ENCODE measurements at places on chromosomes 7 and 10.

GRCh38 chr7:75055830-75056772, 17.5 kb downstream of the RCC1L start:
- DNase-seq: no peak

- no peak for DNase-seq
These were observed 103.2 kb downstream of the MAD1L1 start for GRCh38 chr7:2129323-2130095.

- no peak for DNase-seq
These were observed 28.6 kb downstream of the ST7 start for GRCh38 chr7:116981939-116982338.

DNA sequence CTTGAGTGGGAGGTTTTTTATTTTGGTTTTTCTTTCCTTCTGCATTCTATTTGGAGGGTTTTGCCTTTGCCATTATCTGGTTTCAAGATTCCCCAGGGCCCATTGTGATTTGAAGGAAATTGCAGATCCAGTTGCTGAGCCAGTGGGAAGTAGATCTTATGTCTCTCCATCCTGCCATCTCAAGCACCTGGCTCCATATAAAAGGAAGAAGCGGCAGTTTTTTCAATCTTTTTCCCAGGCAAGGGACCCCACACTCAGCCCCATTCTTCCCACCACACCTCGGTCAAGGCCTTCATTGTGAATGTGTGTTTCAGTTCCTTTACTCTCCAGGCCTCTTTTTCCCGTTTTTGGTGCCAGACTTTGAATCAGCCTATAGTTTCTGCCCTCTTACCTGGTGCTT, 95.8 kb downstream of the MYO3A start:
- no peak for DNase-seq

DNA sequence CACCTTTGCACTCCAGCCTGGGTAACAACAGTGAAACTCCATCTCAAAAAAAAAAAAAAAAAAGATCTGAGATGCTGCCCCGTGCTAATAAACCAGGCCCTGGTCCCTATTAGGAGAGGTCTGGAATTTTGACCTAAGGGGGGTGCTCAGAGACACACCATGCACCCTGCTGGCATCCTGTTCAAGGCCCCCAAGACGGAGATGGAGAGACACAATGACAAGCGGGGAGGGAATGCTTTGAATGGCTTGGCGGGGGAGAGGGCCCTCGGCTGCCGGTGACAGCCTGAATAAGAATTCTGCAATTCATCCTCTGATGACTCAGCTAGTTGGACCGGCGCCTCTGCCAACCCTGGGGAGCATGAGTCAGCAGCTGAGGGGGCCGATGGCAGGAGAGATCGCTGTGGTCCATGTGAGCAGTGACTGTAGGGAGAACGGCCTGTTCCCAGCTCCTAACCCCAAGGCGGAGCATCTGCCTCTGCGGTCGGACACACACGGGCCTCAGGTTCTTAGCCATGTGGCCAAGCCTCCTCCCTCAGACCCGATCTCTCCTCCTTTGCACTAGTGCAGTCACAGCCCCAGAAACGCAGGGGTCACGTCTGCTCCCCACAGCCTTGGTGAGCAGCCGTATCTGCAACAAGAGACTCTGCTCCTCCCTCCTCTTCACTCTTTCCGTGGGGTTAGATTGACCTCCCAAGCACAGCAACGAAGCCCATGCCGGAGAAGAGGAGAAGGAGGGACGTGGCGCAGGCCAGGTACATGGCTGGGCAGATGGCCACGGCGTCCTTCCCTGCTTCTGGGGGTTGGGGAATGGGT, 14.9 kb downstream of the TRIM56 start:
- peak; percentile 14 for DNase-seq

DNA sequence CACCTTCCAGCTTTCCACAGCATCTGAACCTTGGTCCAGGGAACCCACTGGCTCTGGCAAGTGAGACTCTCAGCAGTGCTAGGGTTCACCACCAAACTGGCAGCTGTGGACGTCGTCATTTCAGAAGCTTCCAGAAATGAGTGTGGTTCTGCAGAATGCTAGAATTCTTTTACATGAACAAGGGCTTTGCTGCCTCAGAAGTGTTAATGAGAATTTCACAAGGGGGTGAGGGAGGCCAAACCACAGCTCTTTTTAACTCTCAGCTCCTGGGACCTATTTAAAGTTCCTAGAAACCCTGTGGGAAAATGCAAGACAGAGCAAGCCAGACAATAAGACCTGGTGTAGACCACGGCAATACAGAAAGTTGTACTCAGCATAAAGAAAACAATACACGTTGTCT, 129.3 kb upstream of the BET1 start:
- no peak for DNase-seq

DNA sequence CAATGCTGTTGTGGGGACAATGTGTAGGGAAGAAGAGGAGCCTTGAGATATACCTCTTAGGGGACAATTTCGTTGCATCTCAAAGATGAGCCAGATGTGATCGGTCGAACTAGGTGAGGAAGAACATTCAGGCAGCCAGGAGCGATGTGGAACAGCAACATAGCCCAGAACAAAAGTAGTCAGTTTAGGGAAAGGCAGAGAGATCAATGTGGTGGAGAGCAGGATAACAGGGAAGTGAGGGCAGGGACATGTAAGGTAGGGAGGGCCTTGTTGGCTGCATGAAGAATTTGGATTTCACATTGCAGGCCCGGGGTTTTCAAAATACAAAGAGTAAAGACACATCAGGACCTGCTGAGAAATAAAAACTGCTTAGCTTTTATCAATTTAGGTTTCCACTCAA, 29.1 kb upstream of the MACC1 start:
- no peak for DNase-seq

- DNase-seq: no peak
These were observed 76.1 kb downstream of the BICC1 start for GRCh38 chr10:58588673-58589265.

DNA sequence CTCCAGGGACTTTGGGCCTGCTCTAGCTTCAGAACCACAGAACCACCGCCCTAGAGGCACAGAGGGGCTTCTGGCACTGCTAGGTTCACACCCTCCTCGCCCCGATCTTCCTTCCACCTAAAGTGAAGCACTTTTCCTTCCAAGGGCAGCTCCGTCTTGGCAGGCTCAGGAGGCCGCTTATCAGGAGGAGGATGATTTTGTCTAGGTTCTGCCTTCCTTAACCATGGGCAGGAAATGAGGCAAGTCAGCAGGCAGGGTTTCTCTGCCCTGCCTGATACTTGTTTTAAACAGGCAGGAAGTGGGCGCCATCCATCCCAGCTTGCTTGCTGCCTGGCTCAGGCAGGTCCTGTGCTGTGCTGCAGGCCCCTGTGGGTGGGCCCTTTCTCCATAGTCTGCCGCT, 8.3 kb upstream of the ATP6V0E2 start:
- no peak for DNase-seq

DNA sequence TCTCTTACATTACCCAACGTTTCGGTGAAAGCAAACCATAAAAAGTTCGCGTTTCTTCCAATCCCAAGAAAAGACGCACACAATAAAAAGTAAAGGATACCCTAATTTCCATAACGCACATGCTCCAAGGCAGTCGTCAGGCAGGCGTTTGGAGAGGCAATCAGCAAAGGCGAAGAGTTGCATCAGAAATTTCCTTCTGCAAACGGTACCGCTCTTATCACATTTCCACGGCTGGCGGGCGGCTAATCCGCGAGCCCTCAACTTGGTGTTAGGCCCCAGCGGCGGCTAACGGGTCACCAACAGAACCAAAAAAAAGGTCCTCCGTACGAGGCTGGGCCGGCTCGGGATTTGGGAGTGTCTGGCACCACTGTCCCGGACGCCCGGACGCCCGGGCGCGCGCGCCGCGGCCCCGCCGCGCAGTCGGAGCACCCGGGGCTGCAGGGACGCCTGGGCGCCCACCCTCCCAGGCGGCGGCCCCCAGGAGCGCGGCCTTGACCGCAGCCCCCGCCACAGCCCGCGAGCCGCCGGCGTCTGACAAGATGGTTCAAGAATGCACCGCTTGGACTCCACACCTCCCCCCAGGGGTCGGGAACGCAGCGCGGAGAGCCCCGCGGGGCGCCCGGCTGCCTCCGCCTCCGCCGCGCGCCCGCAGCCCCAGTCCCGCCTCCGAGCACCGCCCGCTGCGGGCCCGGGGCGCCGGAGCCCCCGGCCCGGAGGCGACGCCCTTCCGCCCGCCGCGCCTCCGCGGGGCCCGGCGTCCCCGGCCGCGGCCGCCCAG, 9.8 kb upstream of the GRB10 start:
- DNase-seq: no peak

DNA sequence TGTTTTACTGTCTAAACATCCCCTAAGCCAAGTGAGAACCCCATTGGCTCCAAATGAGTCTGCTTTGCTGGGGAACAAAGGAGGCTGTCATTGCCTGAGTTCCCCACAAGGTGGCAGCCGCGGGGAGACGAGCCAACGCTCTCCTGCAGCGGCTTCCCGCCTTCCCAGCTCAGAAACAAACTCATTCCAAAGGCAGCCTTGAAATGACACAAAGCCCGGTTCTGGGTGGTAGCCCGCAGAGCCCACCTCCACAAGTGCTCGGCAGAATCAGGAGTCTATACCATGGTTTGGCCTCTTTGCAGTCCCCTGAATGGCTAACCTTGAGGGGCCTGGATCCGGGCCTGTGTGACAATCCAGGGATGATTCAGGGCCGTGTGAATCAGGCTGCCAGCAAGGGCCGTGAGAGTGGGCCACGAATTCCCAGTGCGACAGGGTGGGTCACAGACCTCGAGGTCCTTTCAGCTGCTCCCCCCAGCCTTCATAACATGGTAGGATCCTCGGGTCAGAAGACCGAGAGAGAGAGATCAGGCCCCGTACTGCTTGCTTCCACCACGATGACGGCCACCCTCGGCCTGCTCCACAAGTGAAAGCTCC, 79.7 kb downstream of the DLG5 start:
- peak; percentile 18 for DNase-seq

DNA sequence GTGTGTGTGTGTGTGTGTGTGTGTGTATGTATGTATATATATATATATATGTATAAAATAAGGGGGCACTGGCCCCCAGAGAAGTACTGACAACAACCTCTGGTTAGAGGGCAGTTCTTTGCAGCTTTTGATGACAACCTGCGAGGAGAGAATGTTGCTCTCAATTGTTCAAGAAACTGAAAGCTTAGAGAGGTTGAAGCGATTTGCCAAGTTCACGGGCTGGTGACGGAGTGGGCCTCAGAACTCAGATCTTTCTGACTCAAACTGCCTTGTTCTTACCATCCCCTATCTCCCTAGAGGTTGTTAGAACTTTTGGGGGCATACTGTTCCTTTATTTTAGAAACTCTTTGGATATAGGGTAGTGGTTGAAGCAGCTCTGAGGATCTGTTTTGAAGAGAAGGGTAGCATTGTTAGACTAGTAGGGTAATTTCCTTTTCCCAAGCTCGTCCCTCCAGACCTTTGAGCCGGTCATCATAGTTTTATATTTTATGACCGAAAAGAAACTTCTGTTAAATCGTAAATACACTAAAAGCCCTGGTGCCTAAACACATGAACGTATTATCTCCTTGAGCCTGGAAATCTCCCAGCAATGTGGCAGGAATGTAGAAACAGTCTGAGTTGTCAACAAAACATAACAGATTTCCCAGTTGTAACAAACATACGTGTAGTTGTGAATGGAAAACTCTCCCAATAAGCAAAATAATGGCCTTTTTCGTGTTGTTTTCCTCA, 541.7 kb upstream of the GALNT17 start:
- DNase-seq: no peak

- DNase-seq: no peak
These were observed 56.5 kb downstream of the SHTN1 start for GRCh38 chr10:116948530-116948870.

DNA sequence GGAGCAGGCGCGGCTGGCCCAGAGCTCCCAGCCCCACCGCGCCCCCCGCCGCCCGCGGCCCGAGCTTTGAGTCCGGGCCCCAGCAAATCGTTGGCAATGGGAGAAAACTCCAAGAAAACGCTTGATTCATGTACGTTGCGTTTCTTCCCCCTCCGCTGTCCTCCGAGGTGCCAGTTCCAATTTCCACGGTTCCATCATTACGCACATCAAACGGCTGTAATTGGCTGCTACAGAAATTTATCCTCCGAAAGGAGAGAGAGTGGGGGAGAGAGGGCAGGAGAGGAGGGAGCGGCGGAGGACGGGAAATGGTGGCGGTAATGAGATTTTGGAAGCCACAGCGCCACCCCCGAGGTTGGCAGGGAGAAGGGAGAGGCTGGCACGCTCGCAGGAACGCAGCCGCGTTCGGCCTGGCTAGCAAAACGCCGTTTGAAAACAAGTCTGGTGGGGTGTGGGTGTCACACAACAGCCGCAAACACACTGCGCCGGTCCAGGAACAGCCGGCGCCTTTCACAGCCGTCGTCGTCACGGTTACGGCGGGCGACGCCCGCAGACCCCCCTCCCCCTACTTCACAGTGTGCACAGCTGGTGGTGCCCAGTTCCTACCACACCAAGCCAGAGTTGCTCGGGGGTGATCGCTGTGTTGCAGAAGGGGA, 57.5 kb downstream of the UNCX start:
- DNase-seq: no peak

GRCh38 chr10:1101946-1102345, 45.8 kb downstream of the WDR37 start:
- DNase-seq: no peak

GRCh38 chr10:34816501-34817002, 1.5 kb upstream of the PARD3 start:
- DNase-seq: no peak

- no peak for DNase-seq
These were observed 24.0 kb downstream of the GRM3 start for GRCh38 chr7:86667732-86668131.

- no peak for DNase-seq
These were observed 1355.5 kb upstream of the LRRTM3 start for GRCh38 chr10:65570143-65571010.

GRCh38 chr10:13233358-13233757, 816 bp downstream of the UCMA start:
- DNase-seq: no peak

GRCh38 chr10:43781480-43782361, 133.0 kb upstream of the ZNF32 start:
- no peak for DNase-seq

DNA sequence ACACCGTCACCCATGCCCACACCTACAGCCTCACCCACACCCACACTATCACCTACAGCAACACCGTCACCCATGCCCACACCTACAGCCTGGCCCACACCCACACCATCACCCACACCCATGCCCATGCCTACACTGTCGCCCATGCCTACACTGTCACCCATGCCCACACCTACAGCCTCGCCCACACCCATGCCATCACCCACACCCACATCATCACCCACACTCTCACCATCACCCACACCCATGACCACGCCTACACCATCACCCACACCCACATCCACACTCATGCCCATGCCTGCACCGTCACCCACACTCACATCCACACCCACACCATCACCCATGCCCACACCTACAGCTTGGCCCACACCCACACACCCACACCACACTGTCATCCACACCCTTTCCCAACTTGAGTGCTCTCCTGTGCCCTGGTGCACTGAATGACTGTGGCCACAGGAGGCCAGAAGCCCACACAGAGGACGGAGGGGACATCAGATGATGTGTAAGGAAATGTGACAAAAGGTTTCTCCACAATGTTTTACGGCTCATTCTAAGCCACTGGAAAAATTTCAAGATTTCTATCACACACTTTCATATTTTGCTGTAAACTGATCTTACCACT, 153.3 kb downstream of the WDR37 start:
- no peak for DNase-seq

Data from activated CD4-positive, CD25-positive, alpha-beta regulatory T cell treated with anti-CD3 and anti-CD28 coated beads, Interleukin-2, amount 50 U/mL, for 16 hours (primary cell).